ENCODE measurements at places on chromosomes 11 and 22.

- DNase-seq: no peak
Measured at GRCh38 chr11:11419747-11420146, 66.7 kb upstream of the CSNK2A3 start.

- no peak for DNase-seq
Measured at GRCh38 chr22:41216984-41217383, 11.9 kb downstream of the L3MBTL2 start.

GRCh38 chr11:67629386-67630227, at the start of gene NUDT8:
Gene NUDT8, minus strand, starts transcription at chr11:67629937. Its CDS starts 26 bp downstream, at chr11:67629911.
- peak; percentile 74 for DNase-seq

DNA sequence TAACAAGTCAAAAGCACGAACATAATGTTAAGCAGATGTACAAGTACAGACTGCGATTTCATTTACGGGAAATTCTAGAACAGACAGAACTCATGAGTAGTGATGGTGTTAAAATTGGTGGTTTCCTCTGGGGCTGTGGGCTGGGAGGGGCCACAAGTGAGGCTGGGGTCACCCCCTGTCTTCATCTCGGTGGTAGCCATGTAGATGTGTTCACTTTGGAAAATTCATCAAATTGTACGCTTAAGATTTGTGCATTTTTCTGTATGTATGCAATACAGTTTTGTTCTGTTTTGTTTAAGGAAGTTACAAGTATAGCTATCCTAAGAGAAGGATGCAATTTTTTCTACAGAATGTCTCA, 504 bp upstream of the ASCC2 start:
- no peak for DNase-seq

DNA sequence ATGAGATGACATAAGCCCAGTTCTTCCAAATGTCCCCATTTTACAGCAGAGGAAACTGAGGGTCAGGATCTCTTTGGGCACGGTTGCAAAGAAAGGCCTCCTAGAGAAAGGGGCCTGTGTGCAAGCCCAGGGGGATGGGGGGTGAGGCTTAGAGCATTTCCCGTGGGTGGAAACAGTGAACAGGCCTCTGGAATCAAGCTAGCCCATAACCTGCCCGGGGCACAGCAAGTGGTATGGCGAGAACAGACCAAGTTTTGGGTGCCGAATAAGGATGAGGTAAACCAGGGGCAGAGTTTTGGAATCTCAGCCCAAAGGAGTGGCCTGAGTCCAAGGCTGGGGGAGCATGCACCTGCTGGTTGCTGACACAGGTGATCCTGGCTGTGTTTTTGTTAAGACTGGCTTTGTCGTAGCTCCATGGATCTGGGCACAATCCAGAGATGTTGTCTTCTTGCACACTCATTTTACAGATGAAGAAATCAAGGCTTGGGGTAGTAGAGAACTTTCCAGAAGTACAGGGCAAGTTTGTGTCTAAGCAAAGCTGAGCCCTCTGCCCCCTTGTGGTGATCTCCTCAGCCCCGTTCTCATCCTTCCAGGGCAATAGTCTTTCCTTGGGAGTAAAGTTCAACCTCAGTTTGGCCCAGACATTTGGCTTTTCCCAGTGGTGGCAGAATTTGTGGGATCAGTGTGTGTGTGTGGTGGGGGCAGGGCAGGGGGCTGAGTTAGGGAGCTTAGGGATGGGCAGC, 53.5 kb upstream of the MYEOV start:
- no peak for DNase-seq

DNA sequence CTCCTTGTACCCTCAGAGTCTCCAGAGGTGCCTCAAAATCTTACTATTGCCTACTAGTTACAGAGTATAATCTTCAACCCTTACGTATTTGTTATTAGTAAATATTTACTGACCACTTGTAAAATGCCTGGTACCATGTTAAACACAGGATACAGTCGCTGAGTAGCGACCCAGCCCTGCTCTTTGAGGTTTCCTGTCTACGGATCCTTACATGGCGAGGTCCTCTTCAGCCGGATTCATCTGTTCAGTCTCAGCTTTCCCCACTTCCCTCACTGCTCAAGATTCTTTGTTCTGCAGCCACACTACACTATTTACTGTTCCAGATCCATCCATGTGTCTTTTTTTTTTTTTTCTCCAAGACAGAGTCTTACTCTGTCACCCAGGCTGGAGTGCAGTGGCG, 13.2 kb upstream of the TTC36 start:
- no peak for DNase-seq

- no peak for DNase-seq
Measured at GRCh38 chr11:73399636-73400035, 23.4 kb downstream of the RELT start.

DNA sequence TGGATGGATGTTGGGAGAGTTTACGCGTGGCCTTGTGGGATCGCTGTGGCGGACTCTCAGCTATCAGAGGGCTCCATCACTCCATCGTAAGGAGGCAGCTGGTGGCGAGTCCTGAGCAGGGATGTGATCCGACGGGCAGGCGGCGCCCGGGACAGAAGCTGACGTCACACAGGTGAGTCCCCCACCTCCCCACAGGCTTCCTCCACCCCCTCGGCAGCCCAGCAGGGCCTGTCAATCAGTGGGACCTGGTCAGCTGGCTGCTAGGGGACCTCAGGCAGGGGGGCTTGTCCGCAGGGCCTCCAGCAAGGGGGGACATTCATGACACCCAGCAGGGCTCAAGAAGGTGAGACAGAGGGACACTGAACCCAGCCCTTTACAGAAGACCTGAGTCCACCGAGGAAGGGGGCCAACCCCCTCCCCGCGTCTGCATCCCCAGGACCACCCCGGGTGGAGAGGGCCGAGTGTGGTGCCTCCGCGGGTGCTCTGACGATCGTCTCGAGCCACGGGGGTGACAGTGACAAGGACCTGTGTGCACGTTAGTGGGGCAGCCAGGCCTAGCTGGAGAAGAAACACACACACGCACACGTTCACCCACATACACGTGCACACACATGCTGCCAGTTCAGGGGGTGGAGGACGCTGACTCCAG, 7.1 kb downstream of the HRAS start:
- DNase-seq: no peak
